A549 treated with ZK216348 at 1 μM for 4 hours (cell line): ENCODE measurements at places on chromosomes 2 and 18. TPM values are rescaled to one million over a fixed set of nuclear protein-coding genes. Genes with fewer than 3 reads are reported as not detected.

The FRZB gene
- 0.06 to 0.08 TPM (median 0.06 TPM) in 4 of 5 replicates, not detected in the other for total RNA-seq

The LBX2 gene
- total RNA-seq = 2.2 to 4.3 TPM (median 3.3 TPM) in 5 replicates

The ASPRV1 gene
- 0.10 to 0.41 TPM (median 0.32 TPM) in 4 of 5 replicates, not detected in the other for total RNA-seq

The KIAA1328 gene
- 1.2 to 1.8 TPM (median 1.3 TPM) in 5 replicates for total RNA-seq

The DYNAP gene
- not detected in 5 replicates for total RNA-seq

The LRP1B gene
- 0.02 to 0.09 TPM in 2 of 5 replicates, not detected in the others for total RNA-seq

The RAX gene
- not detected in 5 replicates for total RNA-seq

The TEX44 gene
- total RNA-seq = not detected in 5 replicates

The IL36A gene
- total RNA-seq = not detected in 5 replicates

The CD28 gene
- total RNA-seq = not detected in 5 replicates

The C1D gene
- total RNA-seq = 27.8 to 63.5 TPM (median 35.0 TPM) in 5 replicates

The KLHL30 gene
- total RNA-seq = 0.19 to 0.37 TPM (median 0.26 TPM) in 5 replicates

The MAIP1 gene
- 34.6 to 39.0 TPM (median 37.9 TPM) in 5 replicates for total RNA-seq

The ALKAL2 gene
- not detected in 5 replicates for total RNA-seq

The LONRF2 gene
- total RNA-seq = 2.0 to 3.7 TPM (median 3.0 TPM) in 5 replicates

The PARD6G gene
- 2.3 to 3.4 TPM (median 2.4 TPM) in 5 replicates for total RNA-seq

The REG1B gene
- total RNA-seq = not detected in 5 replicates

The ATP8B1 gene
- total RNA-seq = 5.9 to 10.4 TPM (median 8.3 TPM) in 5 replicates

The CHCHD5 gene
- total RNA-seq = 52.6 to 67.5 TPM (median 61.6 TPM) in 5 replicates

The KIF1A gene
- 0.57 to 0.95 TPM (median 0.69 TPM) in 5 replicates for total RNA-seq

The NGEF gene
- total RNA-seq = 12.8 to 20.8 TPM (median 17.1 TPM) in 5 replicates

The COL4A4 gene
- 1.1 to 3.1 TPM (median 1.5 TPM) in 5 replicates for total RNA-seq

The STPG4 gene
- total RNA-seq = not detected in 5 replicates

The PLA2R1 gene
- 1.9 to 2.7 TPM (median 2.4 TPM) in 5 replicates for total RNA-seq

The FSIP2 gene
- not detected in 5 replicates for total RNA-seq

The ASB18 gene
- not detected in 5 replicates for total RNA-seq

The PRKAG3 gene
- not detected in 5 replicates for total RNA-seq

The GULP1 gene
- 27.9 to 42.0 TPM (median 37.5 TPM) in 5 replicates for total RNA-seq

The LYG1 gene
- 0.97 to 2.5 TPM (median 2.4 TPM) in 5 replicates for total RNA-seq

The SP140 gene
- total RNA-seq = 0.22 to 0.39 TPM in 2 of 5 replicates, not detected in the others

The PROKR1 gene
- not detected in 5 replicates for total RNA-seq

The OBSL1 gene
- total RNA-seq = 13.6 to 26.1 TPM (median 21.3 TPM) in 5 replicates

The ANKRD62 gene
- total RNA-seq = not detected in 5 replicates

The UGT1A4 gene
- not detected in 5 replicates for total RNA-seq

The TDRD15 gene
- not detected in 5 replicates for total RNA-seq

The C2orf66 gene
- 0.11 TPM in 1 of 5 replicates, not detected in the others for total RNA-seq

The KCNG2 gene
- not detected in 5 replicates for total RNA-seq

The POTEC gene
- total RNA-seq = not detected in 5 replicates

The PJVK gene
- total RNA-seq = 0.99 to 2.8 TPM (median 2.1 TPM) in 5 replicates

The SLC8A1 gene
- 0.27 to 0.57 TPM (median 0.41 TPM) in 5 replicates for total RNA-seq

The ZNF24 gene
- total RNA-seq = 8.6 to 13.4 TPM (median 11.5 TPM) in 5 replicates

The NBAS gene
- 13.5 to 16.4 TPM (median 16.2 TPM) in 5 replicates for total RNA-seq

The PCARE gene
- total RNA-seq = not detected in 5 replicates
